ENCODE measurements at places on chromosomes 3 and 15.

GRCh38 chr15:60795889-60796288, 316.9 kb upstream of the ICE2 start:
- no peak for DNase-seq

DNA sequence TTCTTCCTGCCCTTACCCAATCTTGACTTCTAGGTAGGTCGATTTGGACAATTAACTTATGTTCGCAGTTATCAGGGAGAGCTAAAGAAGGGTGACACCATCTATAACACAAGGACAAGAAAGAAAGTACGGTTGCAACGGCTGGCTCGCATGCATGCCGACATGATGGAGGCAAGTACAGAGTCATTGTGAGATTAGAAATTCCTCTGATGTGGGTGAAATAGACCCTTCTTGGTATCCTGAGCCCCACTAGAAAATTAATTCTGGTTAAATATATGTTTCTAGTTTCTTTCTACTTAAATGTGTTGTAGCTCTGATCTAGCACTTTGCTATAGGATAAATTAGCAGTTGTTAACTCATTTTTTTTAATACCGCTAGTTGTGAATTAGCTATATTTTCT, 13.6 kb downstream of the LXN start:
- DNase-seq = no peak

DNA sequence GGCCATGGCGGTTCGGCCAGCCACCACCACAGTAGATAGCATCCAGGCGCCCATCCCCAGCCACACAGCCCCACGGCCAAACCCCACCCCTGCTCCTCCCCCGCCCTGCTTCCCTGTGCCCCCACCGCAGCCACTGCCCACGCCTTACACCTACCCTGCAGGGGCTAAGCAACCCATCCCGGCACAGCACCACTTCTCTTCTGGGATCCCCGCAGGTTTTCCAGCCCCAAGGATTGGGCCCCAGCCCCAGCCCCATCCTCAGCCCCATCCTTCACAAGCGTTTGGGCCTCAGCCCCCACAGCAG, 29.5 kb downstream of the PTPN23 start:
- no peak for DNase-seq

DNA sequence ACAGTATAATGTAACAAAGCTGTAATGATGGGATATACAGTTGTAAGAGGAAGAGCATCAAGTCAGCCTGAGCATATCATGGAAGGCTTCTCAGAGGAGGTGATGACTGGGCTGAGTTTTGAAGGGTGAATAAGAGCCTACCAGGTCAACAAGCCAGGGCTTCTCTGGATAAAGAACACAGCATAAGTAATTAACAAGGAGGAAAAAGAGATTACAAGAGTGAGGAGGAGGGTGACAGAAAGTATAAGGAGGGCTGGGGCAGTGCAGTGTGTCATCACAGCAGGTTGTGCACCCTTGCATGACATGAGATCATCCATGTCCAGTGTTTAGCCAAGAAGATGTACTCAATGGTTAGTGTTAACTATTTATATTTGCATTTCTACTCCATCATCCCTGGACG, 16.9 kb upstream of the SPATA12 start:
- DNase-seq = no peak

DNA sequence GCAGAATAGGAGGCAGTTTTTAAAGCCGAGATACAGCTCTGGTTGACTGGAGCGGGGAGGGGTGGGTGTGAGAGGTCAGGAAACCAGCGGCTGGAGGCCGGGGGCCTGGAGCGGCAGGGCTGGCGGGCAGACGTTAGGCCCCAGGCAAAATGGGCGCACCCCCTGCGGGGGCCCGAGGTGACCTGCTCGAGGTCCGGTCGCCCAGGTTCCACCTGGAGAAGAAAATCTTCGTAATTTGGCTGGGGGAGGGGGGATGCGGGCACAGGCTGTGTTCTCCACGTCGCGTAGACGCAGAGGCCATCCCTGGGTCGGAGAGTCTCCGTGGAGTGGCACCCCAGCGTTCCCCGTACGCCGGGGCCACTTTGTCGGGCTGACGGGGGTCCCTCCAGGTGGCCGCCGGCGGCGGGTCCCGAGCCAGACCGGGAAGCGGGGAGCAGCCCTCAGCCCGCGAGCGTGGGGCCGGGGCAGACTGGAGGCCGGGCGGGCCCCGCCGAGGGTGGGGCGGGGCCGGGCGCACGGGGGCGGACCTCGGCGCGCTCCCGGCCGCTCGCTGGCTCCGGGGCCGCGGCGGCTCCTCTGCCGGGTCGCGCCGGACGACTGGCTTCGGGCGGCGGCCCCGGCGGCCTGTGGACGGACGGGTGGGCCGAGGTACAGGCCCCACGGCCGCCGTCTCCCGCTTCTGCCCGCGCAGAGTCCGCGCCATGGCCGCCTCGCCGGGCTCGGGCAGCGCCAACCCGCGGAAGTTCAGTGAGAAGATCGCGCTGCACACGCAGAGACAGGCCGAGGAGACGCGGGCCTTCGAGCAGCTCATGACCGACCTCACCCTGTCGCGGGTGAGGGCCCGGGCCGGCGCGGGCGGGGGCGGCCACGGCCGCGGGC, at the start of gene CRTC3:
TSS of gene CRTC3 (plus strand) at position 553 of the 879 bp plus-strand sequence. CDS start at position 702, 149 bp downstream.
- peak; percentile 55 for DNase-seq

- no peak for DNase-seq
These were observed 217.6 kb downstream of the SLCO3A1 start for GRCh38 chr15:92071045-92071634.

DNA sequence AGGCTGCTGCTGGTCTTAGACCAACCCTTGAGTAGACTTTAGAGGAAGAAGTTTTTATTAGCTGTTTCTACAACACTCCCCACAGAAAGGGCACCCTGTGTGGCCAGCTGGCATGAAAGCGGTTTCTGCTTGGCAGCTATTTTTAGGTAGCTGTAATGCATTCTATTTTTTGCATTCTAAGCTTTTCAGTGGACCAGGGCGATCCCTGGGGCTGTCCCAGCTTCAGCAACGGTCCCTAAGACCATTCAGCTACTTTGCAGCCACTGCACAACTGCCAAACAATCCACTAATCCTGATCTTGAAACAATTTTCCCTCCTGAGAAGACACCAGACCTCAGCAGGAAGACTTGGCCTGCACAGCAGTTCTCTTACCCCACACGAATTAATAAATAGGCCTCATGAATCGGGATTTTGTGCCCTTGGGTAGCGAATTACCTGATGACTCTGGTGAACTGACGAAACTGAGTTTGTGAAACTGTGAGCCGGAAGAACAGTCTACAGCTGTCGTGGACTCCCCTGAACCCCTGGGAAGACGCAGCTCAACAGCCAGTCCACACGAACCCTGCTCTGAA, 14.6 kb upstream of the TFRC start:
- DNase-seq = no peak

DNA sequence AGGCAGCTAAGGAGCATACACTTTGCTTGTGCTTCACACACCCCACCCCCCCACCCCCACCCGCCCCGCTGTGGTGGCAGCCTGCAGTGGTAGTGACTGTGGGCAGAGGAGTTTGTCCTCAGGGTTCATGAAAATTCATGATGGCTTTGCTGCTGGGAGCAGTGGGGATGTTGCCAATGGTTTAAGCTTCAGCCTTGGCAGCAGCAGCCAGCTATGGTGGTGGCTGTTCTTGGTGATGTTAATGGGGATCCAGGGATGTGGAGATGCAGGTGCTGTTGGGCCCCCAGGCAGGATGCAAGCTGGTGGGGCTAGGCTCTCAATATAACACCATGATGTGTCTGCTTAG, 55.8 kb downstream of the TNFAIP8L3 start:
- no peak for DNase-seq

DNA sequence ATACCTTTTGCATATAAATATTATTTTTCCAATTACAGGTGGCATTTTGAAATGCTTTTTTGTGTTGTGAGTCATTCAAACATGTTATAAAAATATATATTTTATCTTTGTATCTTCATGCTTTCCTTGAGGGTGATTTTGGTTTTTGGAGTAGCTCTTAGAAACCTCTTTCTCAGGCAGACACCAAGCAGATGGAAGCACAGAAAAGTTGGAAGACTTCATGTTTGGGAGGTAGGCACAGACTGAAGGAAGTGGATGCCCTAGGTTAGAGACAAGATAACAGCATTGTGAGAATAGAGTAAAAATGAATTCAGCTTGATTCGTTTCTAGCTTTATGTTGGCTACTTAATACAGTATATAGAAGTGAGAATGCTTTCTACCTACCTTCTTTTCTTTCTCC, 338.3 kb downstream of the NLGN1 start:
- DNase-seq = no peak

- DNase-seq = no peak
These were observed 486.8 kb downstream of the MAGI1 start for GRCh38 chr3:65551945-65552344.

DNA sequence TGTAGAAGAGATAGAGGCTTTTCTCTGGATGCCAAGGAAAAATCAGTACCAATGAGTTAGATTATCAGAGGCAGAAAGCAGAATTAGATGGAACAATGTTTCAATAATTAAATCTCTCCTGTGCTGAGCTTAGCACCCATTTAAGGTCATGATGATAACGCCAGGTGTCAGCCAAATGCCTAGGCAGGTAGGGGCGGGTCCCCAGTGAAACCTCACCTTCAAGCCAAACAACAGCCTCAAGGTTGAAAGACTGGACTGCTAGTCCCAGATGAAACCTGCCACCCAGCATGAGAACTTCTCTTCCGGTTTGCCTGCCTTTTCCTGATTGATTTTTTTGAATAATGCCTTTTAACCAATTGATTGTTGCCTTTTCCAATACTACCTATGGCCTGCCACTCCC, 363.0 kb downstream of the PLOD2 start:
- no peak for DNase-seq

GRCh38 chr3:125129512-125129997, 73.8 kb upstream of the HEG1 start:
- no peak for DNase-seq

- DNase-seq = no peak
These were observed 37.2 kb downstream of the MGLL start for GRCh38 chr3:127784865-127785710.

- no peak for DNase-seq
These were observed 458.4 kb upstream of the ADAMTS9 start for GRCh38 chr3:65146179-65146578.

- DNase-seq = no peak
These were observed 3.4 kb upstream of the RFTN1 start for GRCh38 chr3:16516695-16517481.

GRCh38 chr3:84881288-84881687, 77.5 kb upstream of the CADM2 start:
- no peak for DNase-seq

DNA sequence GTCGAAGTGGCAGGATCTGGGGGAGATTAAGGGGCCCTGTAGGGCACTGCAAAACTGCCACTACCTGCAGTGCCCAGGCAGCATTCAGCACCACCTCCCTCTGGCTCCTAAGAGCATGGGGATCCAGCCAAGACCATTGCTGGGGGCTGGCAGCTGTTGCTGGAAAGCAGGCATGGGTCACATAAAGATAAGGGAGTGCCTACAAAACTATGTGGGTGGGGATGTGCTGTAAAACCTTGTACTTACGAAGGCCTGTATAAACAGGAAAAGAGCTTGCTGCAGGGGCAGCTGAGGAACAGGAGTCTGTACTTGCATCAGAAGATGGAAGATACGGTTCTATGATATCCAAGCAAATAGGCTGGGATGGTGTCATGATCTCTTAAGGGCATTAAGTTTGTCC, 27.1 kb downstream of the IL20RB start:
- DNase-seq = no peak

DNA sequence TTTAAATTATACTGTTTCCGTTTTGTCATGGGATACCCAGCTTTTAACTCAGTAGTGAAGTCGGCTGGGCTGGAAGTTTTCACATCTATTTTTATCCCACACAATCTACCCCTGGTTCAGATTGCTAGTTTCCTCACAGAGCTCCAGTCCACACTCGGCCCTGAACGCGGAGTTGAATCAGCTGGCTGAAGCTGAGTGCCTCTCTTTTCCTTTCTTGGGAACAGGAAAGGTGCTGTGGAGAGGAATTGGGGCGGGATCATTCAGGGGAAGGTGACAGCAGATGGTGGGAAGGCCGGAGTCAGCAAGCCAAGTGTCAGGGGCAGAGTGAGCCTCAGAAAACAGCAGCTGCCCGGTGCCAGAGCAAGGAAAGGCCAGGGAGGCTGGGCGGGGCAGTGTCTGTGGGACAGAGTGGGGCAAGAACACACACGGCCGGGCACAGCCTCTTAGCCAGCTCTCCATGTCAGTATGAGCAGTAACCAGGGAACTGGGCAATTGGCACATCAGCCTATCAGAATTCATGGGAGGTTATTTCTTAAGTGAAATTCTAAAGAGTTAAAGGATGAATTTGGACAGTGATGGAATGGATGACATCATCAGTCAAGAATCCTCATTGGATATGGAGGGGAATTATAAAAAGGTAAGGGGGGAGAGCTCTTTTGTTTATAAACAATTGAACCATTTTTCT, 135.7 kb upstream of the IL12A start:
- DNase-seq = no peak

GRCh38 chr15:73628976-73629797, 4.0 kb downstream of the NPTN start:
- DNase-seq = no peak

DNA sequence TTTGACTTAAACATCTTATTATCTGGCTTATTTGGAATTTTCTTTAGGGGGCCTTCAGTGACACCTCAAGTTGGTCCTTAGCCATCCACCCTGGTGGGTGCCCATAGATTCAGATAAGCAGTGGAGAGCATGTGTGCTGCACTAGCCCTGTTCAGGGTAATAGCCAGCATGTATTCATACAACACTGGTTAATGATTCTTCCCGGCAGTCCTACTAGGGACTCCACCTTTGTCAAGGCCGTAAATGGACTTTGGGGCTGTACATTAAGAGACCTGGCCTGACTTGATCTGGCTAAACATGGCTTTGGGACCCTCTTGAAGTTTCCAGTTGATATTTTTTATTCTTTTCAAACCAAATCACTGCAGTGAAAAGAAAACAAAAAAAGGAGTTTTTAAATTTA, 125.8 kb downstream of the PTPRG start:
- DNase-seq = no peak

- no peak for DNase-seq
These were observed 228.5 kb upstream of the ADAMTS9 start for GRCh38 chr3:64916192-64916798.

All from stimulated activated CD4-positive, alpha-beta T cell treated with anti-CD3 and anti-CD28 coated beads, Interleukin-12 subunit alpha, Interleukin-12 subunit beta, amount 100 ng/mL, for 4 hours (primary cell).